Naive thymus-derived CD8-positive, alpha-beta T cell (primary cell): ENCODE measurements at places on chromosomes 2 and 18.
A peak's percentile ranks its signal among the peaks of the same experiment; 100 is the strongest.

GRCh38 chr18:23341383-23341782 lies 111.7 kb upstream of the RIOK3 start:
- no peak for DNase-seq

GRCh38 chr2:97906307-97906706 lies 89.4 kb downstream of the TMEM131 start:
- DNase-seq: no peak

DNA sequence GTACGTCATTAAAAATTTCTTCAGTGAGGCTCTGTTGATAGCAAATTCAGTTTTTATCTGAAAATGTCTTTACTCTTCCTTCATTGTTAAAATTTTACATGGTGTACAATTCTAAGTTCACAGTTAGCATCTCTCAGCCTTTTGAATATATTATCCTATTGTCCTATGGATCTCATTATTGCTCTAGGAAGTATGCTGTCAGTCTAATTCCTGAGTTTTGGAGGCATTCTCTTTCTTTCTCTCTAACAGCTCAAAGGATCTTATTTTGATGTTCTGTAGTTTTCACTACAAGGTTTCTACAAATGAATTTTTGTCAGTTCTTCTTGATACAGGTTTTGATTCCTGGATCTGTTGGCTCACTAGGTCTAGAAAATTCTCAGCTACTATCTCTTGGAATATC lies 2.9 kb upstream of the ACMSD start:
- DNase-seq: no peak

- no peak for DNase-seq
Observed at GRCh38 chr2:118380915-118381653, 292.8 kb downstream of the INSIG2 start.

GRCh38 chr2:102224824-102225739 lies 38.3 kb downstream of the IL1RL2 start:
- DNase-seq: no peak

DNA sequence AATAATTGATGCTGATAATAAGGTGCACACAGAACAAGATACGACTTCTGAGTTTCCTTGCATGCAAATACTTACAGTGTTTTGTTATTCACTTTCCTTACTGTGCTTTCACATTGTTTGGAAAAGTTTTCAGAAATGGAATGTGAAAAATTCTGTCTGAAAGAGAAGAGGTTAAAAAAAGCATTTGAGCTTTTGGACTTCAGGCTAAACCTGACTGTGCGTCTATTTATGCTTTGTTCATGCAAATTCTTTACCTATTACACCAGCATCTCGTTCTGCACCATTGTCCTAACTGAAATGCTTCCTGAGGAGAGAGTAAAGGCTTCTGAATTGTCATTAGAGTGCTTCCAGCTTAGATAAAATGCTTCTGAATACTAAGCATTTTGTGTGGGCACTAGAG lies 61.4 kb downstream of the LHCGR start:
- DNase-seq: no peak

DNA sequence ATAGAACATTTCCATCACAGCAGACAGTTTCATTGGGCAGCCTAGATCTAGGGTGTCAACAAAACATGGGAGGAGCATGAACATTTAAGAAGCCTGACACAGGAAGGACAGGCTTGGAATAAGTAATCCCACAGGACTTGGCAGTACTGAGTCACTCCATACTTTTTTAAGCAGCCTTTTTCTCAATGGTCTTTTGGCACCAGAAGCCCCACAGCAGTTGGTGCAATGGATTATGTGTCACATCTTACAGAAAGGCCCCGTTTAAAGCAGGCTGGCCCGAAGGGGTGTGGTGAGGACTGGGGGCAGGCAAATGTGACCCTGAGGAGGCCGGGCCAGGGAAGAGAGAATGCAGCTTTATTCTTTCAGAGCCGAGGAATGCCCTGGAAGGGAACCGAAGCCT lies 26.6 kb downstream of the SPTBN1 start:
- DNase-seq: no peak

DNA sequence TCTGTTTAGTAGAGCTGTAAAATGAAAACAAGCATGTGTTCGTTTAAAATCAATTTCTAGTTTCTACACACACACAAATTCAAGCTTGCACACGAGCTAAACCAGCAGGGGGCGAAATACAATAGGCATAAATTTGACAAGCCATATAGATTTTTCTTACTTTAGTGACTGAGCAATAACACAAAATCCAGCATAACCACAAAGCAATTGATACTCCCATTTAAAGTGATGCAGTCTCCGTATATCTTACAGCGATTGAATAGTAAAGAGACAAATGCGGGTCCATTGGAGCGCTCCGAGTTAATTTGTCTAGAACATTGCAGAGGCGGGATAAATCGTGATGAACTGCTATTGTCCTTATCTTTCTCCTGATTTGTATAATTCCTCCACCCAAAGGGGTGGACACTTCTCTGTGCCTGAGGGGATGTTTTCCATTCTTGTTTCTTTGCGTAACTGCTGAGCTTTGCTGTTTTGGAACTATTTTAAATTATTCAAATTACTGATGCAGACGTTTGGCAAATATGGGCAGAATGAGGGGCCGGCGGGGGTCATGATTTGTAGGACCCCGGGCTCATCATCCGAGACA lies 1.2 kb upstream of the AFTPH start:
- DNase-seq: peak; percentile 82

DNA sequence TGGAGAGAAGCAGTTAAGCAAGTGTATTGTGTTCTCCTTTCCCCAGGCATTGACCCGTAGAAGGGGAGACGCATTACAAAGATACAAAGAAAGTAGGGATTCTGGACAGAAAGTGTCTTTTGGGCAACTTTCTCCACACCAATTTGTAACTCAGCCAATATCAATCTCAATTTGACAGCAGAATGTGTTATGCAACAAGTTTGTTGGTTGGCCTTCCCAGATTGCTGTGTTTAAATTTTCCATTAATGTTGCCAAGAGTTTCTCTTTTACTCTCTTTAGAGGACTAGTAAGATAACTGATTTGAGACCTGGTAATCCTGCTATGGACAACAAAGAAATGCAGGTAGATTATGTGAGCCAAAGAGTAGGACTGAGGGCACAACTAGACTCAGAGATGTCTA lies 279.6 kb downstream of the ZNF804A start:
- DNase-seq: no peak

GRCh38 chr2:240965296-240965904 lies 33.0 kb upstream of the SNED1 start:
- no peak for DNase-seq

DNA sequence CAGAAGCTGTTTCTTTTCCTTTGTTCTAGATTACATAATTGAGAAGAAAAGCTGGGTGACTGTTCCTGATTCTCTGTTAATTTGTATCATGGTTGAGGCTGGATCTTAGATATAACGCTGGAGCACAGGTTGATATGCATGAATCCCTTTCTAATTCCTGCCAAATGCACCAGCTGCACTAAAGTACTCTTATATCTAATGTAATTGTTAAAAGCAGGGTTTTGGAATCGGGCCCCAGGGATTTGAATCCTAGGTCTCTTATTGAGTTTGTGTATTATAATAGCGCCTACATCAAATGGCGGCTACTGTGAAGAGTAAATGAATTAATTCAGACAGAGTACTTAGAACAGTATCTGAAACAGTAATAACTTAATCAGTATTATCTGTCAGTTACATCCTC lies 80.4 kb downstream of the MC4R start:
- DNase-seq: no peak

- no peak for DNase-seq
Observed at GRCh38 chr2:19900931-19901441, 797 bp downstream of the TTC32 start.

GRCh38 chr18:32243358-32243757 lies 53.5 kb downstream of the MEP1B start:
- no peak for DNase-seq

DNA sequence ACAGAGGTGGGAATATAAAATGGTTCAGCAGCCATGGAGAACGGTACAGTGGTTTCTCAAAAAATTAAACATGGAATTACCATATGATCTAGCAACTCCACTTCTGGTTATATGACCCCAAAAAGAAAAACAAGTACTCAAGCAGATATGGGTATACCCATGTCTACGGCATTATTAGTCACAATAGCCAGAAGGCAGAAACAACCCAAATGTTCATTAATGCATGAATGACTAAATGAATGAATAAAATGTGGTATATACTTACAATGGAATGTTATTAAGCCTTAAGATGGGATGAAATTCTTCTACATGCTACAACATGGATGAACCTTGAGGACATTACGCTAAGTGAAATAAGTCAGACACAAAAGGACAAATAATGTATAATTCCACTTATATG lies 266.8 kb upstream of the FBXO11 start:
- no peak for DNase-seq

DNA sequence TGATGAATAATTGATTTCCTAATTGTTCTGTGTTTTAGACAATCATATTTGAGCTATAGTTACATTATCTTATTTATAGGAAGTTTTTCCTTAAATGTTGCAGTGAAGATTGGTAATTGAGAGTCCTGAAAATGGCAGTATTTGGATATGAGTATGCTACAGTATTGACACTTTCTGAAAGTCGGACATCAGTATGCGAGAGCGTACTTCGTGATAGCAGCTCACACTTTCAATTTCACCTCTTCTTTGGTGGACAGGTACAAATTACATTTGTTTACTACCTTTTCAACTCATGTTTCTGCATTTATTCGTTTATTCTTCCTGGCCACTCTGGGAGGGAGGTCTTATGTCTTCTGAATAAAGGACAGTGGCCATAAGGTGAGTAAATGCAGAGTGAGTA lies 38.7 kb downstream of the EML4 start:
- DNase-seq: no peak

DNA sequence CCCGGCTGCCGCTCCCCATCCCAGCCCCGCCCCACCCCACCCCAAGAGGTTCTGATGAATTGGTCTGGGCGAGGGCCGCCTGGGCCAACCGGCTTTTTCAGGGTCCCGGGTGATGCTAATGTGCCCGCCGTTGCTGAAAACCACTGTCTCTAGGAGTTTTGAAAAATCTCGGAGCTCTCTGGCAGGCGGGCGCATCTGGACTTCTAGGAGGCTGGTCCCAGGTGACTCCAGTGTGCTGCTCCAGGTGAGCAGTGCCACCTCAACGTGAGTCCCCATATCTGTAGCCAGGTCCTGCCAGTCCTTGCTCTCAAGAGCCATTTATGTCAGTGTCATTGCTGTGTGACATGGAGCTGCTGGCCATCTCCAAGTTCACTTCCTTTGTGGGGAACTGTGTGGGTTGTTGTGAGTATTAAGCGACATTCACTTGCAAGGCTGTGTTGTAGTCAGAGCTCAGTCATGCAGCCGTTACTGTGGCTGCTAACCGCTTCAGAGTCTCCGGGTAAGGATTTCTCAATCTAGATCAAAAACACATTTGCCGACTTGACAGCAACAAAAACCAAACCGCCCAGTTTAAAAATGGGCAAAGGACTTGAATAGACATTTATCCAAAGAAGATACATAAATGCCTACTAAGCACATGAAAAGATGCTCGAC lies at the start of gene RFX8:
TSS of gene RFX8 (minus strand) at position 382 of the 654 bp plus-strand sequence. CDS start 8,264 bp downstream, outside the sequence.
- peak; percentile 59 for DNase-seq

DNA sequence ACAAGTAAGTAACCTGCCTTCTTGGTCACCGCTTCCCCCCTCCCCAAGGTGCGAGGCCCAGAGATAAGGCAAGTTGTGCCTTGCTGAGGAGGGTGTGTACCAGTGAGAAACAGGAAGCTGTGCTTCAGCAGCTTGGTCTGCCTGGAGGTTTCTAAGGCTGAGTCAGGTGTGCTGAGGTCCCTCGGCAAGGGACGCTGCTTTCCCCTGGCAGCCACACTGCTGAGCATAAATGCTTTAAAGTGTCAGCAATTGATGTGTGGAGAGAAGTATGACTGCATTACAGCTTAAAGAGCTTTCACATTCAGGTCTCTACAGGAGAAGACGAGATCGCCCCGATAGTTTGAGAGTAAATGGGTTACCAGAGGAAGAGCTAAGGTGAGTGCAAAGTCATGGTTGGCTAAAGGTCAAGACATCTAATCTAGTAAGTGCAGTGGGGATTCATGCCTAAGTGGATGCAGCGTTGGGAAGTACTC lies 86.9 kb downstream of the LIMS1 start:
- DNase-seq: peak; percentile 76

DNA sequence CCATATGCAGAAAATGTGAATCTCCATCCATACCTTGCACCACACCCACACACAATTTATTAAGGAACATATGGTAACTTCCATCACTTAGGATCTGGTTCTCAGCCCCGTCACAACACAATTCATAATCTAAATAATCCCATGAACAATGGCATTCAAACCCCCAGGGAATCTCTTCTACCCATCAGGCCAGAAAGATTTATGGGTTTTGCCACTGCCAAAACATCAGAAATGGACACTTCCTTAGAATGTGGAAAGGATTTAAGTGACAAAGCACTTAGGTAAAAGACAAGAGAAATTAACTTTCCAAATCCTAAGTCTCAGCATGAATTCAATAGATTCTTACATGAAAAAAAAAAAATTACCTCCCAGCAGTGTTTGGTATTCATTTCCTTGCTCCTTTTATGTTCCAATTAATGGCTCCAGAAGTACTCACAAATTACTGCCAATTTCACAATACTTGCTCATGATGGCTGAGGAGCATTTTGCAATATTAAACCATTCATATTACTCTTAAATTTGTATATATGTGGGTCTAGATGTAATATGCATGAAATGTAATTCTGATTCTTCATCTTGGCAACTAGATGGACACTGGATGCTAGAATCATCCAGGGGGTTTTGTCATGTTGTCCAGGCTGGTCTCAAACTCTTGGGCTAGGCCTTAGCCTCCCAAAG lies 56.5 kb upstream of the TMEM247 start:
- DNase-seq: no peak

- no peak for DNase-seq
Observed at GRCh38 chr2:8822218-8822617, 15.2 kb downstream of the KIDINS220 start.

- DNase-seq: no peak
Observed at GRCh38 chr2:223114170-223114569, 62.2 kb downstream of the KCNE4 start.

- no peak for DNase-seq
Observed at GRCh38 chr2:102331311-102331980, 20.1 kb downstream of the IL1RL1 start.

DNA sequence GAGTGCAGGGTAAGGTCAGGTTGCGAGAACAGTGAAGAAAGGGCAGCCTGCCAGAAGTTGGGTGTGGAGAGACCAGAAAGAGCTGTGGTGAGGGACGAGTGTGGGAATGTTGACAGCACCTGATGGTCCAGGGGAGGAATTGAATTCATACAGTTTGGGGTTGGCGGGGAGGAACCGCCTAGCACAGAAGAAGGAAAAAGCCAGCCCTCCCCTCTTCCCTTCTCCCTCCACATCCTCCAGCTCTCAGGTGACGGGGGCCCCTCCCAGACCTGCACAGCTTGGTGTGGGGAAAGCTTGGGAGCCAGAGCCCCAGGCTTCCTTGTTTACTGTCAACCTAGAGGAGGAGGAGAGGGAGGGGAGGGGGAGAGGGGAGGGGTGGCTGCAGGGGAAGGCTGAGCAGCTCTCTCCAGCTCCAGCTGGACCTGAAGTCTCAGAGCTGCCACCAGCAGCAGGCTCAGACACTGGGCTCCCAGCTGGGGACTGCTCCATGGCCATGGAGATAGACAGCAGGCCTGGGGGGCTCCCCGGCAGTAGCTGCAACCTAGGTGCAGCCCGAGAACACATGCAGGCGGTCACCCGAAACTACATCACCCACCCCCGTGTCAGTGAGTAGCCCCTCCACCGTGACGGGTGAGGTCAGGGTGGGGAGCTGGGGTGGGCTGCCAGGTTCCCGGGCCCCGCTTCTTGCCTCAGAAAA lies at the start of gene ATP6V1B1:
TSS of gene ATP6V1B1 (plus strand) at position 433 of the 697 bp plus-strand sequence. CDS start at position 488, 55 bp downstream.
- DNase-seq: no peak

GRCh38 chr2:196195302-196195701 lies 23.9 kb upstream of the STK17B start:
- no peak for DNase-seq
